ENCODE measurements at places on chromosomes 16 and 17. TPM values are rescaled to one million over a fixed set of nuclear protein-coding genes. Genes with fewer than 3 reads are reported as not detected.
A peak's percentile ranks its signal among the peaks of the same experiment; 100 is the strongest.

The KCNJ18 gene
- total RNA-seq, result not detected

- no peak overlapping the region for H3K4me3 ChIP-seq
- DNase-seq, result no peak
- H3K4me1 ChIP-seq, result no peaks in the 10 kb centered on the region
- no peak overlapping the region for H3K27ac ChIP-seq
- peaks cover 8% of the 10 kb centered on the region for H3K27me3 ChIP-seq
- no peaks in the 10 kb centered on the region for H3K36me3 ChIP-seq
These were observed 4.7 kb upstream of the PLCG2 start for GRCh38 chr16:81774348-81774747.

DNA sequence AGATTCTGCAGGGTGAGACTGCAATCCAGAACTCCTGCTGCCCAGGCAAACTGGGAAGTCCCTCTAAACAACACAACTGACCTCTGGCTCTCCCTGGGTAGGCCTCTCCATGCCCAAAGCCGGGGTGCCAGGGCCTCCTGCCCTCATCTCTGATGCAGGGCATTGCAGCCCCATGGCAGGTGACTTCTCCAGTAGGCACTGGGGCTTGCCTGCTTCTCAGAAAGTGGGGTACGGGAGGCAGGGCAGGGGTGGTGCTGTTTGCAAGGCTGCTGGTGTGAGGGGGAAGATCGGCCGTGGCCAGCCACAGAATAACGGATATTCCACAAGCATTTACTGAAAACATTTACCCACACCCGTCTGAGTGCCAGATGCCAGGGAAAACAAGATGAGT is 4.1 kb upstream of the GPRC5C start:
- no peaks in the 10 kb centered on the region for H3K27me3 ChIP-seq
- no peak for DNase-seq
- no peak overlapping the region for H3K27ac ChIP-seq
- peaks cover 10% of the 10 kb centered on the region for H3K4me1 ChIP-seq

- no peak overlapping the region for H3K4me3 ChIP-seq
- no peaks in the 10 kb centered on the region for H3K4me1 ChIP-seq
- peaks cover 10% of the 10 kb centered on the region for H3K27me3 ChIP-seq
- no peak for DNase-seq
These were observed 13.8 kb upstream of the GSDMA start for GRCh38 chr17:39949028-39949427.

DNA sequence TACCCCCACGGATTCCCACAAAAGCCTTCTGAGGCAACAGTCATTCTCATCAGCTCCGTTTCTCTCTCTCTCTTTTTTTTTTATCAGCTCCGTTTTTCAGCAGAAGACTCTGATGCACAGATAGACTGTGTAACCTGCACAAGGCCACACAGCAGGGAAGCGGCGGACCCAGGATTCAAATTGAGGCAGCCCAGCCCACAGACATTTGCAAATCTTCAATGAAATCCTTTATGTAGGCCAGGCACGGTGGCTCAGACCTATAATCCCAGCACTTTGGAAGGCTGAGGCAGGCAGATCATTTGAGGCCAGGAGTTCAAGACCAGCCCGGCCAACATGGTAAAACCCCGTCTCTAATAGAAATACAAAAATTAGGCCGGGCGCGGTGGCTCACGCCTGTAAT is 2.4 kb upstream of the MEOX1 start:
- H3K4me1 ChIP-seq, result no peaks in the 10 kb centered on the region
- H3K4me3 ChIP-seq, result no peak overlapping the region
- H3K27ac ChIP-seq, result no peak overlapping the region
- H3K36me3 ChIP-seq, result no peaks in the 10 kb centered on the region
- H3K27me3 ChIP-seq, result no peaks in the 10 kb centered on the region

GRCh38 chr16:50155925-50156324 is 2.8 kb downstream of the TENT4B start:
- no peaks in the 10 kb centered on the region for H3K4me1 ChIP-seq
- H3K27me3 ChIP-seq, result no peaks in the 10 kb centered on the region
- no peak for DNase-seq
- H3K4me3 ChIP-seq, result peak overlapping the region; percentile 88

The SHBG gene
- total RNA-seq, result 0.70 TPM

- H3K36me3 ChIP-seq, result peaks cover 96% of the 10 kb centered on the region
- no peaks in the 10 kb centered on the region for H3K27me3 ChIP-seq
- no peaks in the 10 kb centered on the region for H3K4me1 ChIP-seq
- no peak overlapping the region for H3K27ac ChIP-seq
These were observed 31.8 kb upstream of the PITPNM3 start for GRCh38 chr17:6588165-6588564.

DNA sequence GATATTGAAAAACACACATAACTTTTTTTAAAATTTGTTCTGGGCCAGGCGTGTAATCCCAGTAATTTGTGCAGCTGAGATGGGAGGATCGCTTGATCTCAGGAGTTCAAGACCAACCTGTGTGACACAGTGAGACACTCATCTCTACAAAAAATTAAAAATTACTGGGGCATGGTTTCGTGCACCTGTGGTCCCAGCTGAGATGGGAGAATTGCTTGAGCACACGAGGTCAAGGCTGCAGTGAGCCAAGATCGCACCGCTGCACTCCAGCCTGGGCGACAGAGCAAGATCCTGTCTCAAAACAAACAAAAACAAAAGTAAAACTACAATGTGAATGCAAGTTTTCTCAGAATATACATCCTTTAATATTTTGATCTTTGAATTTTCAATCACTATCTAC is 15.1 kb downstream of the C16orf54 start:
- peaks cover 14% of the 10 kb centered on the region for H3K36me3 ChIP-seq
- H3K4me3 ChIP-seq, result no peak overlapping the region
- no peak overlapping the region for H3K27ac ChIP-seq
- H3K4me1 ChIP-seq, result no peaks in the 10 kb centered on the region
- H3K27me3 ChIP-seq, result no peaks in the 10 kb centered on the region

All from endodermal cell (in vitro differentiated cells).